Neural progenitor cell (in vitro differentiated cells): ENCODE measurements at places on chromosomes 4 and X. TPM values are rescaled to one million over a fixed set of nuclear protein-coding genes. Genes with fewer than 3 reads are reported as not detected.

The TKTL2 gene
- total RNA-seq: 0.06 TPM in 1 of 2 replicates, not detected in the other

The CCDC120 gene
- total RNA-seq: 1.1 and 3.1 TPM in 2 replicates

The PCDH10 gene
- 0.15 and 0.46 TPM in 2 replicates for total RNA-seq

The GUF1 gene
- total RNA-seq: 23.3 and 39.4 TPM in 2 replicates

The CT47B1 gene
- total RNA-seq: not detected in 2 replicates

The ARFIP1 gene
- 46.1 and 68.0 TPM in 2 replicates for total RNA-seq

The CWH43 gene
- total RNA-seq: not detected in 2 replicates

The GYPE gene
- total RNA-seq: not detected in 2 replicates

The XKRX gene
- total RNA-seq: 1.4 and 1.5 TPM in 2 replicates

The SSX2B gene
- total RNA-seq: not detected in 2 replicates

The NXF3 gene
- not detected in 2 replicates for total RNA-seq

The NR3C2 gene
- 0.73 and 0.84 TPM in 2 replicates for total RNA-seq

The ANKRD50 gene
- 33.8 and 47.5 TPM in 2 replicates for total RNA-seq

The MAGEA9B gene
- not detected in 2 replicates for total RNA-seq

DNA sequence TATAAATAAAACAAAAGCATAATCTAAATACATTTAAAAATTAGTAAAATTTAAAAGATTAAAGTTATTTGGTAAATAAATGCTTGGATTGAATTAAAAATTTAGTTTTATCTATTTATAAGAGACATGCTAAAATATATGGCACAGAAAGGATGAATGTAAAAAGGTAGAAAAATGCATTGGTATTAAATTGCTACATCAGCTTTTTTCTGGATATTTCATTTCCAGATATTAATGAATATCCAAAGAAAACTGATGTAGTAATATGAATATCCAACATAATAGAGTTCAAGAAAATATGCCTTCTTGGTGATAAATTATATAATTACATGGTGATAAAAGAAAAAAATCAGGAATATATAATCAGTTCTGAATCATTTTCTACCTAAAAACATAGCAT, 1743.9 kb downstream of the RPA4 start:
- no peaks in the 10 kb centered on the region for H3K27me3 ChIP-seq
- H3K4me3 ChIP-seq: no peak overlapping the region
- no peaks in the 10 kb centered on the region for H3K4me1 ChIP-seq
- peaks cover 16% of the 10 kb centered on the region for H3K36me3 ChIP-seq

GRCh38 chr4:100632163-100632562, 114.3 kb upstream of the EMCN start:
- H3K4me3 ChIP-seq: no peak overlapping the region
- no peak overlapping the region for H3K27ac ChIP-seq
- no peaks in the 10 kb centered on the region for H3K4me1 ChIP-seq
- no peak for DNase-seq
- no peaks in the 10 kb centered on the region for H3K27me3 ChIP-seq

GRCh38 chr4:101651778-101652177, 138.8 kb upstream of the BANK1 start:
- no peaks in the 10 kb centered on the region for H3K27me3 ChIP-seq
- H3K4me3 ChIP-seq: no peak overlapping the region
- H3K27ac ChIP-seq: no peak overlapping the region
- H3K4me1 ChIP-seq: peaks cover 5% of the 10 kb centered on the region

DNA sequence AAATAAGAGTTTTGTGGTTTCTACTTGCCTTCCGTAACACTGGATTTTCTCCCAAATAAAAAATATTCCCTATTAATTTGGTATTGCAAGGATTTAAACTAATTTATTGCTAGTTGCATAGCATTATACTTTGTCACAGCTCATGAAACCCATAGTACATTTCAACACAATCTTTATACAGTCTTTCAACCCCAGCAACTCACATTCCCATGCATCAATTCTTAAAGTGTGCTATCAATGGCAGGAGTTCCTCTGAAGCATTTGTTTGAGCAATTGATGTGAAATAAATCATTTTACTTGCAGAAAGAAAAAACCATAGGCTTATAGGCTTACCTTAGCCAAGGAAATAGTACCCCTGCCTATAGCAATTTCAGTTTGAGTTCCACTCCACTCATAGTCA, 251.9 kb downstream of the PAPSS1 start:
- no peak overlapping the region for H3K4me3 ChIP-seq
- H3K4me1 ChIP-seq: no peaks in the 10 kb centered on the region
- DNase-seq: no peak
- H3K27ac ChIP-seq: no peak overlapping the region

DNA sequence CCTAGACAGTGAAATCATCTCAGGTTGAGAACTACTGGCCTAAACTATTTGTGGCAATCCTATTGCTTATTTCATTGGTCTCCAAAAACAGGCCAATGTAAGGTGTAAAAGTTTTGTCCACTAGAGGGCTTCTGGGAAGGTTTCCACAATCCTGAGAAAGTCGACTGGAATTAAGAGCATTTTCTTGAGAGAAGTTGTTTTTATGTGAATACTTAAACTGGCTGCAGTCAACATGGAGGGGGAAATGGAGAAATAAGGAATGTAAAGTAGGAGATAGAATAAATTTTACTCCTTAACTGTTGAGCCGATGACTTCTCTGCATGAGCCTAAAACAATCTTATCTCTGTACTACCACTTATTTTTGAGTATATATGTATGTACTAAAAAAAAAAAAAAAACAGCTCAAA, 11.0 kb upstream of the EIF4E start:
- no peaks in the 10 kb centered on the region for H3K36me3 ChIP-seq
- H3K4me3 ChIP-seq: no peak overlapping the region
- H3K4me1 ChIP-seq: no peaks in the 10 kb centered on the region
- DNase-seq: peak; percentile 64
- H3K27me3 ChIP-seq: no peaks in the 10 kb centered on the region

- H3K27ac ChIP-seq: peak overlapping the region; percentile 53
- H3K27me3 ChIP-seq: no peaks in the 10 kb centered on the region
- H3K36me3 ChIP-seq: peaks cover 18% of the 10 kb centered on the region
- peak; percentile 42 for DNase-seq
- no peaks in the 10 kb centered on the region for H3K4me1 ChIP-seq
These were observed 63.5 kb downstream of the NELFA start for GRCh38 chr4:1945124-1945895.

DNA sequence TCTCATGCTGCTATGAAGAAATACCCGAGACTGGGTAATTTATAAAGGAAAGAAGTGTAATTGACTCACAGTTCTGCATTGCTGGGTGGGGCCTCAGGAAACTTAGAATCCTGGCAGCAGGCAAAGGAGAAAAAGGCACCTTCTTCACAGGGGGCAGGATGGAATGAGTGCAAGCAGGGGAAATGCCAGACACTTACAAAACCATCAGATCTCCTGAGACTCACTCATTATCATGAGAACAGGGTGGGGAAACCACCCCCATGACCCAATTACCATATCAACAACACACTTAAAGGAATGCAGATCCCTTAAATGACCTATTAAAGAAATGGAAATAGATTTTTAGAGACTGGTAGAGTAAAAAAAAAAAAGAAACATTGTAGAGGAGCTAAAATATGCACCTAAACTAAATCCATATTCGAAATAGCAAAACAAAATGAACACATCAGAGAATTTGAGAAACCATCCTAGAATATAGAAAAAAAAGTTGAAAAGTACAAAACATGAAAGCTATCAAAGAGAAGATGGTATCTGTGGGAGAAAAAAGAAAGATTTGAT, 104.3 kb upstream of the UGT8 start:
- H3K27me3 ChIP-seq: no peaks in the 10 kb centered on the region
- H3K36me3 ChIP-seq: no peaks in the 10 kb centered on the region
- no peak overlapping the region for H3K27ac ChIP-seq
- no peaks in the 10 kb centered on the region for H3K4me1 ChIP-seq
- no peak overlapping the region for H3K4me3 ChIP-seq
- DNase-seq: no peak

DNA sequence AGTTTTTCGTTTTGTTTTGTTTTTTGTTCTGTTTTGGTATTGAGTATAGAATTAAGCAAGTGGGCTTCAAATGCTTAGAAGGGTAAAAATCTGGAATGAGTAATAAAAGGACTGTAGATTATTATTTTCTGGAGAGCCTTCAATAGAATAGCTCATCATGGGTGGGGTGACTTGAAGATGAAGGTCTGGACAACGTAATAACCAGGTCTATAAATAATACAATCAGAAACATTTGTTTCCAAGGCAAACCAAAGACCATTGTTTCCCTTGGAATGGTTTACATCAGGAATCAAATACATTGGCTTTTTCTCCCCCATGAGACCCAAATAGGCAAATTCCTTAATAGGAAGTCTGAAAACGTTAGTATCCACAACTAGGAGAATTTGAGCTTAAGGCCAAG, 721.6 kb downstream of the RPA4 start:
- no peak overlapping the region for H3K27ac ChIP-seq
- no peak overlapping the region for H3K4me3 ChIP-seq
- H3K27me3 ChIP-seq: no peaks in the 10 kb centered on the region
- no peak for DNase-seq
- H3K36me3 ChIP-seq: no peaks in the 10 kb centered on the region

- H3K4me1 ChIP-seq: no peaks in the 10 kb centered on the region
- no peak for DNase-seq
- H3K27me3 ChIP-seq: no peaks in the 10 kb centered on the region
- H3K36me3 ChIP-seq: no peaks in the 10 kb centered on the region
- H3K27ac ChIP-seq: no peak overlapping the region
These were observed 14.9 kb downstream of the PARM1 start for GRCh38 chr4:74947798-74948197.

- DNase-seq: no peak
- no peak overlapping the region for H3K4me3 ChIP-seq
- H3K36me3 ChIP-seq: no peaks in the 10 kb centered on the region
- H3K4me1 ChIP-seq: peaks cover 3% of the 10 kb centered on the region
- no peaks in the 10 kb centered on the region for H3K27me3 ChIP-seq
- no peak overlapping the region for H3K27ac ChIP-seq
These were observed 40.8 kb upstream of the CHRNA9 start for GRCh38 chr4:40294339-40294738.

GRCh38 chr4:4912155-4912554, 52.7 kb downstream of the MSX1 start:
- H3K36me3 ChIP-seq: no peaks in the 10 kb centered on the region
- H3K27ac ChIP-seq: no peak overlapping the region
- peaks cover 34% of the 10 kb centered on the region for H3K27me3 ChIP-seq
- DNase-seq: no peak
- H3K4me3 ChIP-seq: no peak overlapping the region

- peak overlapping the region; percentile 31 for H3K27ac ChIP-seq
- H3K27me3 ChIP-seq: no peaks in the 10 kb centered on the region
- H3K4me1 ChIP-seq: peaks cover 56% of the 10 kb centered on the region
- no peak overlapping the region for H3K4me3 ChIP-seq
- no peaks in the 10 kb centered on the region for H3K36me3 ChIP-seq
- DNase-seq: no peak
These were observed 69.3 kb downstream of the SH3RF1 start for GRCh38 chr4:169201222-169202144.

DNA sequence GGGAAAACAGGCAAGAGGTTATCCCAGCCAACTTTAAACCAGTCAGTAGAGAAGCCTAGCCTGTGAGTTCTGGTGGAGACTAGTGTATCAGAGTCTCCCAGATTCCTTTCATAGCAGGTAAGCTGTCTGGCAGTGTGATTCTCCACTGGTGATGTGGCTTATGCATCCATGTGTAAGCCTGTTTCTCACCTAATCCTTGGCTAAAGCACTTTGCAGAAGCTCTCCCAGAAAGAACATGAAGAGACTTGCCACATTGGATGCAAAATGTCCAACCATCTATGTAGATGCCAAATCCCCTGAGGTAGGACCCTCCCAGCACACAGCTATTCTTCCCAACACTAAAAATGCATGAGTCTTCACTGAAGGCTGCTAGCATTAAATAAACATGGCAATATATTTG, 111.7 kb downstream of the CHRNA9 start:
- DNase-seq: no peak
- H3K36me3 ChIP-seq: no peaks in the 10 kb centered on the region
- H3K27ac ChIP-seq: no peak overlapping the region
- no peaks in the 10 kb centered on the region for H3K27me3 ChIP-seq

DNA sequence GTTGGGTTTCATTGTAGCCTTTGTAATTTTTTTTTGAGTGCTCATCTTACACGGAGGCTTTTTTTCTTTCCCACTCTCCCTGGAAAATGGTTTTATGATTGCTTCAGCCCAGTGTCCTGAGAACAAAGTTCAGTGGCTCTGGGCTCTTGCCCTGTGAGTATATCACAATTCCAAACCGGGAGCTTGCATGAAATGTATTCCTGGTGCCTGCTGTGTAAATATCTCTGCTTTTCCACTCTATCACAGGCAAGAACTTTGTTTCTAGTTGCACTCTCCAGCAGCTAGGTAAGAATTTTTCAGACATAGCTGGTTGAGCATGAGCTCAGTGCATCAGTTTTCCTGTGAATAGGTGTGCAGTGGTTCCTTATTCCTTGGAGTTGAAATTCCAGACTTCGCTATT, 60.8 kb downstream of the SUPT20HL2 start:
- H3K4me1 ChIP-seq: peaks cover 12% of the 10 kb centered on the region
- DNase-seq: no peak
- no peak overlapping the region for H3K27ac ChIP-seq
- no peaks in the 10 kb centered on the region for H3K36me3 ChIP-seq

- H3K27ac ChIP-seq: peak within 1 kb of the TSS; percentile 89
- peaks cover 12% of the 10 kb centered on the region for H3K27me3 ChIP-seq
- DNase-seq: peak; percentile 87
- H3K36me3 ChIP-seq: peaks cover 4% of the 10 kb centered on the region
- H3K4me3 ChIP-seq: peak within 1 kb of the TSS; percentile 72
- peaks cover 6% of the 10 kb centered on the region for H3K4me1 ChIP-seq
These were observed at the start of the genes SATL1 and ZNF711 for GRCh38 chrX:85243761-85244449. Gene SATL1, minus strand, starts transcription at chrX:85243779. Its CDS starts 134,811 bp downstream, at chrX:85108968. Gene ZNF711, plus strand, starts transcription at chrX:85243991. Its CDS starts 3,582 bp downstream, at chrX:85247573.

DNA sequence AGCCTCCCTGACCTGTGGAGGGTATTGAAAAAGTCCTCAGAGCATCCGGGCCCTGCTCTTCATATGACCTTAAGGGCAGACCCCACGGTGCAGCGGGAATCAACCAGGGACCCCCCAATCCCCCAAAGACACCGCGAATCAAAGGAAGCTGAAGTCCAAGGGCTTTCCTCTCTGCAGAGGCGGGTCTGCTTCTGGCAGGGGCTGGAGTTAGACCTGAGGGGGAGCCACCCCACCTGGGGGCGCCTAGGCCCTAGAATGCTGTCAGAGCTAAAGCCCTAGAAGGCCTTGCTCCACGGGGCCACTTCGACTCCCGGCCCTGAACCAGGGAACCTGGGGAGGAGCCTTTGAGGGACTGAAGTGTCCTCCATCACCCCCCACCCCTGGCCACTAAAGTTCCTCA, 2.8 kb upstream of the HAUS7 start:
- no peak overlapping the region for H3K4me3 ChIP-seq
- H3K27me3 ChIP-seq: peaks cover 22% of the 10 kb centered on the region

DNA sequence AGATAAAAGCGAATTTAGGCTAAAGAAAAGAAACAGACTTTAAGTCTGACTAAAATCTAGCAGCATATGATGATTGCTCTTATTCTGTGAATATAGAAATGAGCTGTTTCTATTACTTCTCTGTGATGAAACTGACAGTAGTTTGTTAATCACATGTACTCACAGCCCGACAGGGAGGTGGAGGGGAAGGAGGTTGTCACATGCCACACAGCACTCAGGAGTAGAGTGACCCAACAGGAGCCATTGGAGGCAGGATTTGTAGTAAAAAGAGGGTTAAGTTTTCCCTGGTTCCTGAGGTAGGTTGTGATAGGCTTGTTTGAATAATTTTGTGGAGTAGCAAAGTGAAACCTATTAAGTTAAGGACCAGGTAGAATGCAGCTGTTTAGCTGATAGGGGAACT, 495.9 kb downstream of the CENPC start:
- no peaks in the 10 kb centered on the region for H3K36me3 ChIP-seq
- no peaks in the 10 kb centered on the region for H3K27me3 ChIP-seq
- no peak for DNase-seq
- H3K4me1 ChIP-seq: no peaks in the 10 kb centered on the region
